ENCODE measurements at places on chromosomes 7 and 10.
A peak's percentile ranks its signal among the peaks of the same experiment; 100 is the strongest.

DNA sequence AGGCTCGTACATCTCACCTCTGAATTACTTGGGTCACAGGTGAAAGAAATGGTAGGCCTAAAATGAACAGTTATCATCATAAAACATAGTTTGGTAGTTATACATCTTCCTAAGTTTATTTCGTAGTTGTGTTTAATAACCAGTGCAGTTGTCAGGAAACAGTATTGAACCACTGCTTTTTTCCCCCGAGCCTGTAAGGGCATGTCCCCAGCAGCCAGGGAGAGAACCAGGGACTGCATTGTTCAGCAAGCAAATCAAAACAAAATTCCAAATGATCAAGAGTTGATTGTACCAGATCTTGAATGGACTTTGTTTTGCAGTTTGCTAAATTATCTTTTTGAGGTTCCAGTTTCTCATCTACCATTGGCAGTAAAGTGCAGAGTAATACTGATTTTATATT lies 2.4 kb downstream of the EIF4H start:
- H3K36me3 ChIP-seq = peaks cover 72% of the 10 kb centered on the region
- peaks cover 72% of the 10 kb centered on the region for H3K4me1 ChIP-seq
- peak overlapping the region; percentile 92 for H3K4me3 ChIP-seq
- DNase-seq = no peak

GRCh38 chr10:48932831-48933664 lies 6.6 kb downstream of the LRRC18 start:
- H3K27me3 ChIP-seq = no peaks in the 10 kb centered on the region
- H3K4me3 ChIP-seq = no peak overlapping the region
- H3K36me3 ChIP-seq = no peaks in the 10 kb centered on the region
- H3K27ac ChIP-seq = no peak overlapping the region
- DNase-seq = no peak

DNA sequence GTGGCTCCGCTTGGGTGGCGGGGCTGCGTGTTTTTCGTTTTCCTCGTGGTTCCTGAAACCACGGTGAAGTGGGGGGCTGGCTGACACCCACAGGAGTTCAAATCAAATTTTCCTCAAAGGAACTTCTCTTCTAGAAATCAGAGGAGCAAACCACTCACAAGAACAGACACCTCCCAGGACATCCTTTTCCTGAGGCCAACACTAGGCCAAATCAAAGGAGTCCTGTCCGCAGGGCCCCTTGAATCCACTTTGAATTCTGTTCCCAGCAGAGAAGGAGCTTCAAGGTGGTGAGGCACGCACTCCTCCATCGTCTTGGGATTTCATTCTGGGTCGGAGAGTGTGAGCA lies 29.9 kb upstream of the ZNF273 start:
- peaks cover 28% of the 10 kb centered on the region for H3K27me3 ChIP-seq
- H3K4me1 ChIP-seq = peaks cover 10% of the 10 kb centered on the region
- no peaks in the 10 kb centered on the region for H3K36me3 ChIP-seq
- no peak for DNase-seq
- H3K27ac ChIP-seq = no peak overlapping the region
- no peak overlapping the region for H3K4me3 ChIP-seq

- no peaks in the 10 kb centered on the region for H3K36me3 ChIP-seq
- no peaks in the 10 kb centered on the region for H3K27me3 ChIP-seq
- peaks cover 2% of the 10 kb centered on the region for H3K4me1 ChIP-seq
- DNase-seq = no peak
- H3K4me3 ChIP-seq = no peak overlapping the region
Measured at GRCh38 chr7:133448012-133448411, 195.1 kb downstream of the EXOC4 start.

Measured in activated T-cell treated with anti-CD3 and anti-CD28 coated beads, Interleukin-2, amount 50 U/mL, for 24 hours (primary cell).